Stimulated activated CD4-positive, alpha-beta T cell treated with anti-CD3 and anti-CD28 coated beads, Interleukin-4, amount 100 ng/mL, for 1 hour (primary cell): ENCODE measurements at places on chromosomes 6 and 20.

DNA sequence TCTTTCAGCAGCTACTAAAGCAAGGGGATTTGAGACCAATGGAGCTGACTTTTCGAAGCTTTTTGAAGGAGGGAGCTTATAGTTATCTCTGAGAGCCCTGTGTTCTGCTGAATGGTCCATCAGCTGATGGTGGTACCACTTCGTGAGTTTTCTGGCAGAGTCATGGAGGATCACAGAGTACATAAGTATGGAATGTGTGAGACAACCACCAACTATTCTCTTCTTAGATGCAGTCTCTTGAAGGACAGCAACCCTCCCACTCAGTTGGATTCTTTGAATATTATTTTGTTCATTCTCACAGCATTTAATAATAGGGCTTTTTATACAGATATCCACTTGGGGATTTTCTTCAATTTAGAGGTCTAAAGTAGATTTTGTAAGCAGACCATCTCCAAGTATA is 75.3 kb downstream of the ELOVL2 start:
- no peak for DNase-seq

DNA sequence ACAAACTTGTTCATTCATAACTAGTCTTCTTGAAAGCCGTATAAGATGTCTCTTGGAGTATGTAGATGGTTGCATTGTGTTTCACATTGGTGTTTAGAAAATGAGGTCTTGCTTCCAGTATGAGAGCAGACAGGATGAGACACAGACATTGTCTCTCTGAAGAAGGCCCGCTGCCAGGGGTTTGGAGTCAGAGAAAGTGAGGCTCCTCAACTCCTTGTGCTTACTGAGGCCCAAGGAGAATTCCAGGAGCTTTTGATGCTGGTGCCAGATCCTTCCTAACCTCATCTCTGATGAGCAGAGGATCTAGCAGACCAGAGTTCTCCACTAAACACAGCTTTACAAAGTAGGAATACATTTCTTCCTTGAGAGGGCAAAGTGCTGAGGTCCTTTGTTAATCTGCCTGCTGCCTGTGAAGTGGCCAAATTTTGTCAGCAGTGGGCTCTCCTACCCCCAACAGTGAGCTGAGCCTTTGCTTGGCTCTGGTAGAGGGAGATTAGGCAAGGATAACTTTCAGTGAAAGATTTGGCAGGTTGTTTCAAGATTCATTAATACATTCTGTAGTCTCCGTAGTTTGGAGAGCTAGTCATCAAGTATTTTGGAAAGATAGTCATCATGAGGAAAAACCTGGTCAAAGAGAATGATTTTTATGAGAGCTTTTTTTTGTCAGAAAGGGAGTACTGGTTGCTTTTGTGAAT is 9.7 kb downstream of the MAPRE1 start:
- DNase-seq = no peak

DNA sequence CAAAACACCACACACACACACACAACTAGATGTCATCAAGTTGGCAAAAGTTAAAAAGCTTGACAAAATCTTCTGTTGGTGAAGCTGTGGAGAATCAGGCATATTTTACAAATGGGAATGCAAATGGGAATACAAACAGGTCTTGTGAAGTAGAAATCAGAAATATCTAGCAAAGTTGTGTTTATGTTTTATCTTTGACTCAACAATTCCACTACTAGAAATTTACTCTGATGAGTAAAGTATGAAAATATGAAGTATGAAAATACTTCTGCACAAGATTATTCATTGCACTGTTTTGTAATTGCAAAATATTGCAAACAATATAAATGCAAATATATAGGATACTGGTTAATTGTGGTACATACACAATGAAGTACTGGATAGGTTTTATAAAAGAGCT is 1166.0 kb upstream of the GJE1 start:
- DNase-seq = no peak

DNA sequence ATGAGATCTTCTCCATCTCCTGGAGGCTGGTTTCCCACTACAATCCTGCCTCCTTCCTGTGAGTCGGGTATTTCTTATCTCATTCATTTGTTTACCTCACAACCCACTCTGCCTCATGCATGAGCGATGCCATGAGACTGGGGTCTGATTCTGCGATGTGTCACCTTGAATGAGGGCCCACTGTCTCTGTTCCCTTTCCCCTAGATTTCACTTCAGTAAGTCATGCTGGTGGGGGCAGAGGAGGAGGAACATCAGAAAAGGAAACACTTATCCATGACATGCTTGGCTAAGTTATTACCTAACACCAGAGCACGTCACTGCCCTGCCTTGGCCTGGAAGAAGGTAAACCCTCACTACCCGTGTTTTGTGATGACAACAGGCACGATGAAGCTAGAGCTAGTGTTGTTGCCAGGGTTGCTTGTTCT is 337.4 kb upstream of the PRDM1 start:
- no peak for DNase-seq

DNA sequence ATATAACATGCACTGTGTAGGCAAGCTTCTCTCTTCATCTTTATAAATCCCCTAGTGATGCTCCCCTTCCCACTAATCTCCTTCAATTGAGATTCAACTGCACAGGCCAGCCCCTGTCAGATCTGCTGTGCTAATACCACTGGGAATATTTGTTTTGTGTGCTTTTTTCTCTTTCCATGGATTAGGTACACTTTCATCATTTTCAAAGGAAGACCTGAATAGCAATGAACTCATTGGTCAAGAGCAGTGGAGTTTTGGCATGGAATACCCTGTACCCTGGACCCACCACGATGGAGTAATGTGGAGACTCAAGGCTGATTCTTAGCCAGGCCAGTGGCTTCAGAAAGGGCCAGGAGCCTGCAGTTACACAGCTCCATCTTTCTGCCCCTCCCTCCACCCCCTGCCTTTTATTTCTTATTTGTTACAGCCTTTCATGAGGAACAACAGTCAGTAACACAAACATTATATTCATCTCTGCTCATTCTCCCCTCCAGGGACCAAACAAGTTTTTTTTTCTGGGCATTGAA is 75.4 kb upstream of the KCNG1 start:
- no peak for DNase-seq

GRCh38 chr6:28907394-28907793 is 16.4 kb downstream of the TRIM27 start:
- no peak for DNase-seq

- DNase-seq = no peak
Observed at GRCh38 chr6:4606821-4607704, 169.1 kb upstream of the CDYL start.

DNA sequence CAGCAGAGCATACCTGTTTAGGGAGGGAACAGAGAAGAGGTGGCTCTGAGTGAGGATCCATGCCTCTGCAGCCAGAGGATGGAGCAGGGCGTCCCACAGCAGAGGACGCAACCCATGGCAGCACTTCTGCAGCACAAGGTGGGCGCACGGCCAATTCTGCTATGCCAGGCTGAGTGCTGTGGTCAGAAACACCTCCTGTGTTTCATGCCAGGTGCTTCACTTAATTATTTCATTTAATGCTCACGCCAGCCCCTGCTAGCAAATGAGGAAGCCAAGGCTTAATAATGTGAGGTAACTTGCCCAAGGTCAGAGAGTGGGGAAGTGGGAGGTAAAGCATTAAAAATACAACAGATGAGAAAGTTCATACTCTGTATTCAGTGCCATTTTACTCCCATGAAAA is 68.5 kb upstream of the PTGIS start:
- DNase-seq = no peak

DNA sequence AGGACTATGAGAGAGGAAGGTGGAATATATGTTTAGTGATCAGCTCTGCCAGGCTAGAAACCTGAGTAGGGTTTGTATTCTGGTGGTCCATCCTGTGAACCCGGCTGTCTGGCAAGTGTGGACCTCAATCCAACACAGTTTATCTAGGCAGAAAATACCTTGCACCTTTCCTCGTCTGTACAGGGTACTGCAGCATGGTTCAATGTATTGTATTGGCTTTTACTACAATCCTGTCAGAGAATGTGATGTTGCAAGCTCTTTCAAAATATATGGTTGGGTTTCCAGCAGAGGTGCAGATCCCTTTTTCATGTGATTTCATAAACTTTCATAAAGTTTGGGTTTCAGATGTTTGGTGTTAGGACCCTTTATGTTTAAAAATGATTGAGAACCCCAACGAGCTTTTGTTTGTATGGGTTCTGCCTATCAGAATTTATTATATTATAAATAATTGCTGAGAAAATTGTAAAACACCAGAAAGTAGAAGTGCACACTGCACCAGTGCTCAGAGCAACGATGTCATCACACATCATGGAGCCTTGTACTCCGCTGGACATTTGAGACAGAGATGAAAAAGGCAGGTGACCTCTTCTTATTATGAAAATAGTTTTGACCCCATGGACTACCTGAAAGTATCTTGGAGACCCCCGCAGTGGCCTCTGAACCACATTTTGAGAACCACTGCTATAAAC is 106.6 kb downstream of the RTN4IP1 start:
- no peak for DNase-seq

GRCh38 chr6:89542081-89542857 is 96.3 kb downstream of the LYRM2 start:
- DNase-seq = no peak

DNA sequence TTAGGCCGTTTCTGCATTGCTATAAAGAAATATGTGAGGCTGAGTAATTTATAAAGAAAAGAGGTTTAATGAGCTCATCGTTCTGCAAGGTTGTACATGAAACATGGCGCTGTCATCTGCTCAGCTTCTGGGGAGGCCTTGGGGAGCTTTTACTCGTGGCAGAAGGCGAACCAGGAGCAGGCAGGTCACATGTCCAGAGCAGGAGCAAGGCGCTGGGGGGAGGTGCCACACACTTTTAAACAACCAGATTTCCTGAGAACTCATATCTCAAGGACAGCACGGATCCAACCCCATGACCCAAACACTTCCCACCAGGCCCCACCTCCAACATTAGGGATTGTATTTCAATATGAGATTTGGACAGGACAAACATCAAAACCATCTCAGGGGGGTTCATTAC is 6.4 kb upstream of the SLC13A3 start:
- DNase-seq = no peak

GRCh38 chr6:22108199-22108598 is 188.6 kb downstream of the PRL start:
- no peak for DNase-seq

DNA sequence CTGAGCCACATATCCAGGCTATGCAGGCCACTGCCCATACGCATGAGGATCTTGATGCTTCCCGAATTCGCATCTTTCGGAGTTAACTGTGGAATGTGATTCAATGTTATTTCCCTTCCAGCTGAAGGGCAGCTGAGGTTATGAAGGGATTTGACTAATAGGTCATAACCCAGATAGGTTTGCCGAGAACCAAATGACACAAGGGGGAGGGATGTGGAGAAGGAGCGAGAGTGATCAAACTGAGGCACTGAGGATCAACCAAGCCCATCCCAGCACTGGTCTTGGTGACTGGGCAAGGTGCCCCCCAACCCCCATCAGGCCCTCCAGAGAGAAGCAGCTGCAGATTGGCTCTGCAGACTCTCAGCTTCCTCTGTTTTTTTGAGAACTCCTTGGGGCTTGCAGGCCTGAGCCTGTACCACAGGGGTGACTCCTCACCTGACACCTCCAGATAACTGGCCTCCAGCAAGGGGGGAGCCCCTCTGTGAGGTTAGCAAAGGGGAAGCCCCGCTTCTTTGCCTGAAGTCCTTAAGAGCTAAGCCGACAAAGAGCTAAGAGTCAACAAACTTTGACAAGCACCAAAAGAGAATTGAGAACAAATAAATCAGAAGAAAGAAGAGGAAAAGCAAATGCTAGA is 185.9 kb downstream of the PDE7B start:
- no peak for DNase-seq

GRCh38 chr20:23021541-23021940 is 13.6 kb upstream of the SSTR4 start:
- no peak for DNase-seq

GRCh38 chr6:20699402-20699801 is 165.1 kb downstream of the CDKAL1 start:
- no peak for DNase-seq

DNA sequence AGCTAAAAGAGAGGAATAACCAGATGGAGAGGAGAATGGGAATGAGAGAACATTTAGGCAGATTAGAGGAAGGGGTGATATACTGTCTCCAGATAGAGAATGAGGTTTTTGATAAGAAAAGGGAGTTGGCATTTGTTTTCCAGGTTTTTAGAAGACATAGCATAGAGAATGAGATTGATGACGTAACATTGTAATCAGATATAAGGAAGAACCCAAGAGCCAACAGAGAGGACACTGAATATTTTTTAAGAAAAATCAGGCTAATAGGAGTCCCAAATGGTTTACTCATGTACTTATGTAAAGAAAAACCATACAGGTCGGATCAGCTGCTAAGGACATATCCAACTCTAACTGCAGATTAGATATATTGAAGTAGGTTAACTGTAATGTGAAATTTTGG is 112.9 kb downstream of the TBC1D7 start:
- no peak for DNase-seq

GRCh38 chr6:7529141-7529540 is 12.3 kb upstream of the DSP start:
- no peak for DNase-seq

GRCh38 chr6:4280031-4280430 is 144.7 kb upstream of the ECI2 start:
- DNase-seq = no peak

DNA sequence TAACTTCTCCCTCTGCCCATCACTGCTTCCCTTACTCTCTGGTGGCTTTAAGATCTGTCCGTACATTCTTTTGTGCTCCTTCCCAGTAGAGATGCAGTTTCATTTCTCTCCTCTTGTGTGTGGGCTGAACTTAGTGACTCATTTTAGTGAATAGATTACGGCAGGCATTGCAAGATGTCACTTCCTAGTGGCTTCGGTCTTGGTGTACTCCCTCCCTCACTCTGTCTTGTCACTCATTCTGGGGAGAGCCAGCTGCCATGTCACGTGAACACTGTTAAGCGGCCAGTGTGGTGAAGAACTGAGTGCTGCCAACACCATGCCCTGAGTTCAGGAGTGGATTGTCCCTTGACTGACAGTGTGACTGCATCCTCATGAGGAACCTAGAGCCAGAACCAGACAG is 115.9 kb downstream of the OTOR start:
- no peak for DNase-seq

DNA sequence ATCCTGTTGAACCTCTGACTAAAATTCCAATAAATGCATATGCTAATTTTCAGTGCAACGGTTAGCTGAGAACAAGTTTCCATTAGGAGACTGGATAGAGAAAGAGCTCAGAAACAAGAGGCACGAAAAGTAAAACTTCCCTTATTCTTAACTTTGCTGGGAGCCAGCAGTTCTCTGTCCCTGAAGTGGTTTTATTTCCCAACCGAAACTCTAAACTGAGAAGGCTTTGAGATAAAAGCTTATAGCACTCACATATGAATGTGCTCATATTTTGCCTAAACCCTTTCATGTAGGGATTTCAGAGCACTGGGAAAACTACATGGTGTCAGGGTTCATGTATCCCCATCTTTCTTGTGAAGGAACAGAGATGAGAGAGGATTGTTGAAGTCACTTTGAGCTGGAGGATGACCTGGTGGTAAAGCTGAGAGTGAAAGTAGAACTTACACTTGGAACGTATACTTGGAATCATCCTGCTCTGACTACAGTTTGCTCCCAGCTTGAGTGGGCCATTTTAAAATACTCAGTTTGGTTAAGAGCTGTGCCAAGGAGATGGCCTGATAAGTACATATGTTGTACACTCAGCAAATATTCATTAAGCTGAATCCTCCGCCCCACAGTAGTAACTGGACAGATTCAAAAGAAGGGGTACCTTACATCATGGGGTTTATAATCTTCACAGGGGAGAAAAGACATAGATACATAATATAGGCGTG is 324.2 kb upstream of the CNR1 start:
- no peak for DNase-seq
